Suppressor macrophage treated with lipopolysaccharide for 1 hour (primary cell): ENCODE measurements at places on chromosomes 12 and 14.
A peak's percentile ranks its signal among the peaks of the same experiment; 100 is the strongest.

- DNase-seq = no peak
Observed at GRCh38 chr14:51140338-51140737, 45.4 kb upstream of the TRIM9 start.

DNA sequence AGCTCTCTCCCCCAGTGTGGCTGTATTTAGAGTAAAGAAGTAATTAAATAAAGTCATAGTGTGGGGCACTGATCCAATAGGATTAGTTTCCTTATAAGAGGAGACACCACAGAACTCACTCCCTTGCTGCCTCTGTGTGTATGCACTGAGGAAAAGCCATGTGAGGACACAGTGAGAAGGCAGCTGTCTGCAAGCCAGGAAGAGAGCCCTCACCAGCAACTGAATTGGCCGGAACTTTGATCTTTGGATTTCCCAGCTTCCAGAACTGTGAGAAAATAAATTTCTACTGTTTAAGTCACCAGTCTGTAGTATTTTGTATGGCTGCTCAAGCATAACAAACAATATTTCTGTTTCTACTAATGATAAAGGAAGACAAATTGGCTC is 368.7 kb upstream of the PRICKLE1 start:
- DNase-seq = no peak

GRCh38 chr12:29282031-29282816 is 98.7 kb downstream of the ERGIC2 start:
- peak; percentile 15 for DNase-seq

- no peak for DNase-seq
Observed at GRCh38 chr12:62787023-62787422, 147.9 kb downstream of the PPM1H start.

GRCh38 chr12:52257074-52257551 is 17.3 kb upstream of the KRT86 start:
- DNase-seq = no peak
